CD4-positive, alpha-beta T cell treated with Interferon gamma for 1 hour (primary cell): ENCODE measurements at places on chromosomes 5 and 9.

- no peak for DNase-seq
Observed at GRCh38 chr5:169417676-169418075, 116.7 kb upstream of the SLIT3 start.

DNA sequence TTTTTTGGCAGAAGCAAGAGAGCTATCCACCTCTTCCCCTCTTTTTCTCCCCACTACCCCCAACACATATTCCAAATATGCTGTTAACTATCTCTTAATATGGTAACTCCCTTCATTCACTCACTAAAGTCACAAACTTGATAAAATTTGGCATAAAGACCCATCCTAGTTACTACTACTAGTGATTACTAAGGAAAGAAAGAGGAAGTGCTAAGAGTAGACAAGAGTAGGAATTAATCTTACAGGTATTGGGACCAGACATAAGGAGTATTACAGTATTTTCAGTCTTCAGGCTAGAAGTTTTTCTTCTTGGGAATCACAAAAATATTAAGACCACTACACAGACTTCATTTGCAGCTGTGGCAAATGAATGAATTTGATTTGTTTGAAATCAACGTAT is 2.2 kb downstream of the ADAMTS6 start:
- DNase-seq, result no peak

DNA sequence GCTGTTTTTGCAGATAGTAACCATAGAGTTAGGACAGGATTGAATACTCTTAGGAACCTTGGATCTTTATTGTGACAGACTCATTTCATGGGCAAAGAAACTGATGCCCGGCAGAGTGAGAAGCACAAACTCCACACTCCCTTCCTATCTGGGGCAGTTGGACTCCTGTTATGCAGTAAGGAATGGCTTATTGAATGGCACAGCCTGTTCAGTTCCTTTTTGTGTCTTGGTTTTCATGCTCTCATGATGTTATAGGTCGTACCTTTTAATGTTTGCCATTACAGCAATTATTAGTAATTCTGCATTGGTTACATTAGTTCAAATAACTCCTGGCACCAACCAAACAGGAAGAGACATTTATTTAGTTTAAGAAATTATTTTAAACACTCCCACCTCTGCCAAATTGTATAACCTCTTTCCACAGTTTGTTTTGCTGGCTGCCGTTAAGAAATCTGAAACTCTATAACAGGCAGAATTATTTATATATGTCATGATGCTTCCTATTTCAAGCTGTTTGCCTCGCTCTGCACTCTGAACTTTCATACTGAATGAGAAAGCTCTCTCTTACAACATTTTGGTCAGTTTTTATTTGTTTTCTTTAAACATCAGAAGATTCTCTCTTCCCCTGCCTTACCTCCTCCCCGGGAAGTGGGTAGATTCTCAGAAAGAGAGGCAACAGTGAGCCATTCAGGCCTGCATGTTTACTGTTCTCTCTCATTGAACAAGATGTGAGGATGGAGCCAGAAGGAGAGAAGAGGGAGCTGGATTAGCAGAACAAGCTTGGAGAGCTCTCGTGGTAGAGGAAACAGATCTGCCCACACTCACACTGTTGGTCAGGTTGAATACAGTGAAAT is 144.4 kb downstream of the ARHGEF28 start:
- DNase-seq, result no peak

DNA sequence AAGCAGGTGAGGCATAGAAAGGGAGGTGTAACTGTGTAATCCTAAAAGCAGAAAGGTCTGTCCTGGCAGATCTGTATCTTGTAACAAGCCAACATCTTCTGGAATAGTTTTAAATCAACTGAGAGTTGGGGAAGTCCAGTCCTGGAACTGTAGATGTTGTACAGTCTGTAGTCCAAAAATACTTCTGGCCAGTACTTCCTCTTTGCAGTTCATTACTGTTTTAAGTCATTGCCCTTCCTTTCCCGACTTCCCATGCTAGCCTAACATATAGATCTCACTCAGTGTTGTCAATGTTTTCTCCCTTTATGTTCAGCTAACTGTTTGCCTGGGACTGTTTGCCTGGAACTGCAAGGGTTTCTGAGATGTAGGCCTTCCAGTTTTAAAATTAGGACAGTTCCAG is 168.5 kb upstream of the ISL1 start:
- no peak for DNase-seq

- no peak for DNase-seq
Observed at GRCh38 chr5:122152266-122152900, 23.0 kb downstream of the ZNF474 start.

- DNase-seq, result no peak
Observed at GRCh38 chr5:40166802-40167201, 512.9 kb upstream of the PTGER4 start.

DNA sequence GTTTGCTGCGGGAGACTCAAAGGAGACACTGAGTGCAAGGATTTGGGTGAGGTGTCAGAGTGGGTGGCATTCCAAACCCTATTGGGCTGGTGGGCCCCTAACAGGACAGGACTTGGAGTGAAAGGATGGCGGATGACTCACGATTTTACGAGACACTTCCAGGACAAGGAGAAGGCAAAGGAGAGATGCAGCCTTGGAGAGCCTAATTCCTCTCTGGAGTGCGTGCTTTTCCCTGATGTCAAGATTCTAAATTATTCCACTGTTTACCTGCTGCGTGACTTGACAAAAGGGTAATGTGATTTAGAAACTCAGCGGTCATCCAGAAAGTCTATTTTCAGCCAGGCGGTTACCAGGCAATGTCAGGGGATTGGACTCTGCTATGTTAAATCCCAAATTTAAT is 41.6 kb upstream of the CD180 start:
- no peak for DNase-seq

GRCh38 chr9:112867275-112867991 is 23.2 kb downstream of the SLC46A2 start:
- DNase-seq, result peak; percentile 44

DNA sequence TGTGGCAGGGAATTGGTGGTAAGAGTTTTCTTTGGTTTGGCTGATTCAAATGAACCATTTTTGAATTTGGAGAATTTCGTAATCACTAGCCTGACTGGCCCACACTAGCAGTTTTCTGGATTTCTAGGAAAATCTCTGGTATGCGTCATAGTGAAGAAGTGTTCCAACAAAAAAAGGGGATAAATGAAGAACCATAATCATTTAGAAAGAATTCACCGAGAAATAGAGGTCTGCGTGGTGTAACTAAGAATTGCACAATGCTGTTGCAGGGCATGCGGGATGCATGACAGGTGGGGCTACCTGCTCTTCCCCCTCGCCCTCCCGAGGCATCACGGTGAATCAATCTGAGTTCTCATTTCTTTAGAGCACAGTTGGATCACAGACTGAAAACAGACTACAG is 232.3 kb upstream of the PAPPA start:
- DNase-seq, result no peak

DNA sequence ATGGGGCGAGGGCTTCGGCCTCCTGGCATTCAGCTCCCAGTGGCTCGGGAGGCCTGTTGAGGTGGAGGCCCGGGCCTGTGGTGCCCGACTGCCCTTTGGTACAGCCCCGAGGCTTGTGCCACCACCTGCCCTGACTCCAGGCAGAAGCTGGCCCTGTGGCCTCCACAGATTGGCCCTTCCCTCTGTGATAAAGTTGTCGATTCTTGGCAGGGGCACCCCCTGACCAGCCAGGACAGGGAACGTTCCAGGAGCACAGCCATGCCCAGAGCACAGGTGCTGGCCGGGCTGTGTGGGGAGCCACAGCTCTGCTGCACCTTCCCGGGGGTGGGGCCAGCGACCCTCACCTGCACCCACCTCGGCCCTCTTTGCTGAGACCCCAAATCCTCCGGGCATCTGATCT is 32.7 kb downstream of the SLC6A18 start:
- DNase-seq, result no peak

- DNase-seq, result no peak
Observed at GRCh38 chr5:113084402-113085083, 107.9 kb downstream of the DCP2 start.

GRCh38 chr9:92529124-92529523 is 6.7 kb downstream of the ECM2 start:
- no peak for DNase-seq

GRCh38 chr5:58462623-58463230 is 2.8 kb upstream of the PLK2 start:
- DNase-seq, result peak; percentile 5

- DNase-seq, result no peak
Observed at GRCh38 chr5:42840842-42841567, 29.3 kb upstream of the SELENOP start.

DNA sequence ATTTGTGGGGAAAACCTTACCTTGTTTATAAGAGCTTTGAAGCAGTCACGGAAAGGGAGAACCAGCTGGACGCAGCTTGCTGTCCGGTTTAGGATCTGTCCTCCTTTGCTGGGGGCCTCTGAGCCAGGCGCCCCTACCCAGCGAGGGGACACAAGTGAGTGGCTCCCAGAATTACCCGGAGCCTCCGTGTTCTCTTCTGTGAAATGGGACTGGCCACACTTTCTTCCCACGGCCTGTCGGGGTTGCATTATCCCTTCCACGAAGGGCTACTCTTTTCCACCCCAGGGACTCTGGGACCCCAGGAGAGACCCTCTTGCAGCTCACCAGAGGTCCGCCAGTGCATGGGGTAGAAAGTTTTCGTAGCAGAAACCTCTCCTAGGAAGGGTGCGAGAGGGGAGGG is 477 bp upstream of the GBGT1 start:
- DNase-seq, result no peak

DNA sequence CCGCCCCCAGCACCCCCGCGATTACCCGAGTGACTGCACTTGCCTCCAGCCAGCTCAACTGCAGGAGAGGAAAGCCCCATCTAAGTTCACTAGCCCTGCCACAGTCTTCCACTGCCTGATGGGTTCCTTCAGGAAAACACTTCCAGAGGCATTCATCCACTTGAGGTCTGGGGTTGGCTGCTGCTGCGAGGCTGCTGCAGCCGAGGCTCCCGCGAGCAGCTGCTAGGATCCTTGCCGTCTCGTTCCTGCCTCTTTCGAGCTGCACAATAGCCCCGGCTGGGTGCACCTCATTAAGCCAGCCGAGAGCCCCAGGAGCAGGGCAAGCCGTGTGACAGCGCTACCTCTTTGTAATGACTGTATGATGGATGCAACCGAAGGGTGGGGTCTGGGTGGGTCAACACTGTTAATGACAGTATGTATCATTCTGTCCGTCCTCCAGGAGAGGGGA is 24.2 kb upstream of the ELAVL2 start:
- DNase-seq, result no peak

- DNase-seq, result no peak
Observed at GRCh38 chr5:50702615-50703366, 36.4 kb downstream of the PARP8 start.

DNA sequence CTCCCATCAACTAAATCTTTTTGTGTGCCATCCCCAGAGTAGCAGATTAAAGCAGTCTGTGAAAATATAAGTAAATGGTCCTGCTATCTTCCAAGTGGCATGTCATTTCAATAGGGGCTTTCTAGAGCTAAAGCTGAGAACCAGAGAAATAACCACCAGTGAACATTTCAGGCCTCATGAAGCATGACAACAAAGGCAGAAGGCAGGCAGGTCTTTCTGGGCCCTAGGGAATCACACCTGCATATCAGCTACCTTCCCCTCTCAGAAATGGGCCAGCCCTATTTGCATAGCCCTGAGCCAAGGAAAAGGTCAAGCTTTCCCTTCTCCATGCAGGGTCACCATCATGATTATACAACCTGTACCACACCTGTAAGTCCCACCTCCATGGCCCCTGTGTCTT is 205.3 kb downstream of the DEPDC1B start:
- DNase-seq, result no peak

DNA sequence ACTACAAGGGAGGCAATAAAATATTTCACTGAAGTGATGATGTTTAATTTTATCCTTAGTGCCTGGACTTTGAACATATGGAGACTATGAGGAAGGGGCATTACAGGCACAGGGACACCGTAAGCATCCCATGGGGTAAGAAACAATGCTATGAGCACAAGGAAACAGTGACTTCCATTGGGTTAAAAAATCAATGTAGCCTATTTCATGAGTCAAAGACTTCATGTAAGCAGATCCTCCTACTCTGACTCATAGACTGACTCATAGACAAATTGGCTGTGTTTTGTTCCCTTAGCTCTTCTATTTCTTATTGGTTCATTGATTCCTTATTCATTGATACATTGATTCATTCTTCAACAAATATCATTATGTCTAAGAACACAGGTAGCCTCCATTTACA is 351.0 kb downstream of the PRELID2 start:
- no peak for DNase-seq

GRCh38 chr5:81353189-81353588 is 40.7 kb downstream of the ACOT12 start:
- no peak for DNase-seq

DNA sequence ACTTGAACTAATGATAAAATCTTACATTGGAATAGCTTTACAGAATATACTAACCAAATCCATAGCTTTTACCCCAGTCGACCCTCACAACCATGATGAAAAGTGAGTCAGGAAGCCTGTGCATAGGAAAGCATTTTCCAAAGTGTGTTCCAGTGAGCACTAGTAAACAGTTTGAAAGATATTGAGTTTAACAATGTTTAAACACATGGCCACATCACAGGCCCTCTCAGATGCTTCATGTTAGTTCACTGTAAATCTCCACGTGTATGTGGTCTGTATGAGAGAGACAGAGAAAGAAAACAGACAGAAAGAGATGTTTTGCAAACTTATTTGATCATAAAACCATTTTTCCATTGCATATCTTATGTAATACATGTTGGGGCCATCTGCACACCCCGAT is 27.0 kb downstream of the PRUNE2 start:
- no peak for DNase-seq
